ENCODE measurements at places on chromosomes 2 and 18.
A peak's percentile ranks its signal among the peaks of the same experiment; 100 is the strongest.

DNA sequence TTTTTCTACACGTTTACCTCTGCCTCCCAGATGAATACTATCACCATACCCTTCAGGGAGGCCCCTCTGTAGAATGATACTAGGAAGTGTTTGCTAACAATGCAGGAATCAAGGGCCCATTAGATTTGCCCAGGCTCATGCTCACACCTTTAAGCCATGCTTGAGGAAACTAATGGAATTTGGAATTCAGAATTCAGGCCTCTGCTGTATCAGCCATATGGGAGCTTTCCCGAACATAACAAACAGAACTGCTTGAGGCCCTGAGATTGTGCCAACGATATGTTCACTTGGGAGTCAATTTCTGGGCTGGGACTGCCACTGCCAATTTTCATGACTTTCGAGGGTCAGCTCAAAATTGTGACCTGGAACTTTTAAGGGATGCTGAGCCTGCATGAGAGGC is 282.5 kb downstream of the CLIP4 start:
- peak; percentile 51 for DNase-seq

DNA sequence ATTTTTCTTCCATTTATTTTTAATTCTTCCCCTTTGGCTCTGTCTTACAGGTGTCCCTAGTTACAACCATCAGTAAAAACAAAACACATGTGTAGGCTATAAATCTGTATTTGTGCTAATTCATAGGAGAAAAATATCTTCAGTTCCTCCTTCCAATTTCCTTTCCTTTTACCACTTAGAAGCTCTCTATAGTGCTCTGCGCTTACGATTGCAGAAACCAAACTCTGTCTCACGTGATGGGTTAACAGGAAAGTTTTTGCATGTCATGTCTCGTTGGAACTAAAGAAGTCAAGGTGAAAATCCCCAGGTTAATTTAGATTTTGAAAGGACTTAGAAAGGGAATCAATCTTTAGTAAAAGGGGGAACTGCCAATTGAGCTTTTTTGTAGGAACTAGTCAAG is 1390.5 kb upstream of the ZEB2 start:
- DNase-seq, result no peak

GRCh38 chr2:22998359-22998758 is 386.6 kb upstream of the KLHL29 start:
- no peak for DNase-seq

GRCh38 chr18:36808681-36809080 is 20.1 kb downstream of the TPGS2 start:
- no peak for DNase-seq

DNA sequence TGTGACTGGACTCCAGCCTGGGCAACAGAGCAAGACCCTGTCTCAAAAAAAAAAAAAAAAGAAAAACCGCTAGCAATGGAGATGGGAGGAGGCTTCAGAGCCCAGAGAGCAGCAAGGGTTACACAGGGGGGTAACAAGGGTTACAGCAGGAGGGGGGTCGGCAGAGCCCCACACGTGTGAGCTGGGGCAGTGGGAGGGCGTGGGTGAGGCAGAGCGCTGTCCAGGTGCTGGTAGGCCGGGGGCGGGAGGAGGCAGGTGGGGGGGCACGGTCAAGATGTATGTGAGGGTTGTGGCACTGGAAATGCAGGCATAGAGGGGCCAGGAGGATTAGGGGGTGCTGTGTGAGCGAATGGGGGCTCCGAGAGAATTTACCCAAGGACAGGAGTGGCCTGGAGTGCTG is 3.4 kb downstream of the MZT2B start:
- no peak for DNase-seq

DNA sequence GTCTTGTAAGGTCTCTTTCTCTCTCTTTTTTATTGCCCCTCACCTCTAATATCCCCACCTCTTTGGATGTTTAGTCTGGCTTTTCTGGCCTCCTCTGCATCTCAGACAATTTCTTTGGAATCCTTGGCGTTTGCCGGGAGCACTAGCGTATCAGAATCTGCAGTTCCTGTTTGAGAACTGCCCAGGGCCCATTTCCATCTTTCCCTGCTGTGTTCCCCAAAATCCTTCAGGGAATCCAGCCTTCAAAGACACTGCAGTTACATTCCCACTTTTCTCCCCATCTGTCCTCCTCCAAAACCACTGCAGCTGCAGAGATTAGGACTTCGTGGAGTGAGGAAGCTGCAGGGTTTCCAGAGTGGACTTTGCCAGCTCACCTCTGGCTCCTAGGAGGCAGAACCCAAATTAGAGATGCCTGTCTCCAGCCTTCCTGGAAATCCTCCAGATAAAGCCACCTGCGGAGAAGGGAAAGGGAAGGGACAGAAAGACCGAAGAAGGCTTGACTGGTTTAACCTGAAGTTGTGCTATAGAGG is 2.7 kb downstream of the VSNL1 start:
- no peak for DNase-seq

GRCh38 chr2:113791697-113792590 is 35.5 kb upstream of the SLC35F5 start:
- no peak for DNase-seq

- DNase-seq, result no peak
These were observed 77.6 kb upstream of the ID2 start for GRCh38 chr2:8604262-8604661.

GRCh38 chr18:2994603-2995432 is 18.1 kb downstream of the LPIN2 start:
- DNase-seq, result no peak

DNA sequence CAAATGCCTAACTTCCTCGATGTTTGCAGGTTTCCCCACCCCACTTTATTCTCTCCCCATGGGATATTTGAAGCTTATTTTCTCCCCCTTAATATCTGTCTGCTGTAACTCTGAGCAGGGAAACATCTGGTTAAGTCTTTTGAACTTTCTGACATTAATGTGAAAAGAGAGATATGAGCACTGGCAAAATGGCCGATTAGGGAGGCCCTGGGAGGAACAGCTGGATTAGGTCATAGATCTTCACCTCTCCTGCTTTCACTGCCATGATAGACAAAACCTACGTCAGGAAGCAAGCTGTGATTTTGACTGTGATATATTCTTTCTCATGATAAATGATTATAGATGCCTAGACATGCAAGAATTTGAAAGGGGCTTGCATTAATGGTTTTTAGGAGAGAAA is 43.6 kb downstream of the LYPD6B start:
- DNase-seq, result no peak

DNA sequence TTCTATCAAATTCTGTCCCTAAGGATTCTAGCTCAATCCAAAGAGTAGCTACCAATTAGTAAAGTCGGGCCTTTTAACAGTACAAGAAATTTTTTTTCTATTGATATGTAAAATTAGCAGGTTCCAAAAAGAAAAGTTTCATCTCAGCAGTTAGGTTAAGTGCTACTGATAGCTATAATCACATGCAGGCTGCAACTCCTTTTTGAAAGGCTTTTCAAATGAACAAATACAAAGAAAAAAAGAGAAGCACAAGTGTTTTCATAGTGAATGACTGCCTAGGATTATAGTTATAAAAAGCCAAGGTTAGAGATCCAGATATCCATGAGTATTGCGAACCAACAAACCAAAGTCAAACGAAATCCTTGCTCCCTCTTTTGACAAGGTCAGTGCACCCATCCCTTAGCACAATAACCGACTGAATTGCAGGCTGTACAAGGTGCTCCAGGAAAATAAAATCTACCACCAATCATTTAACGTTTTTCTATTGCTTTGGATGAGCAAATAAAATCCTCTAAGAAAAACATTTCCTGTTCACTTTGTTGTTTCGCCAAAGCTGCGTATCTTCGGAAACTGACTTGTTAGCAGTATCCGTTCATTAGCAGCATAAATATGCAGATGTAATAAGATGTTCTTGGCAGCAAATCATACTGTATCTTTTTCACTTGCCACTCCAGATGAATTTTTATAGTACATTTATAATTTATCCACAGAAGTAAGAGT is 100.2 kb downstream of the SRBD1 start:
- no peak for DNase-seq

- no peak for DNase-seq
These were observed 898.3 kb downstream of the CPS1 start for GRCh38 chr2:211454679-211455078.

- no peak for DNase-seq
These were observed 434.5 kb upstream of the GYPC start for GRCh38 chr2:126221506-126221905.

GRCh38 chr18:9435041-9435440 is 40.3 kb upstream of the RALBP1 start:
- no peak for DNase-seq

DNA sequence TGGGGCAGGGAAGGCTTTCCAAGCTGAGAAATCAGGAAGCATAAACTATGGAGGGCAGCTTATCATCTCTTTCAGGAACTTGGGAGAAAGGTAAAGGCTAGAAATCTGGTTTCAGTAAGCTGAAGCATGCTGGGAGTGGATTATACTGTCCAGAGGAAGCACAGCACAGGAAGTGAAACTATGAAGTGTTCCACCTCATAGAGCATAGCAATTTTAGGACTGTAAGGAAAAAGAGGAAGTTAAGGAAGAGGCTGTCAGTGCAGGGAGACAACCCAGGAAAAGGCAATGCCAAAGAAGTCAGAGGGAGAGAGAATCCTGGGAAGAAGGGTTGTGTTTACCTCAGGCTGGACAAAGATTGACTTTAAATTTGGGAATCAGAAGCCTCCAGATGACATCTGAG is 51.9 kb downstream of the EFEMP1 start:
- no peak for DNase-seq

DNA sequence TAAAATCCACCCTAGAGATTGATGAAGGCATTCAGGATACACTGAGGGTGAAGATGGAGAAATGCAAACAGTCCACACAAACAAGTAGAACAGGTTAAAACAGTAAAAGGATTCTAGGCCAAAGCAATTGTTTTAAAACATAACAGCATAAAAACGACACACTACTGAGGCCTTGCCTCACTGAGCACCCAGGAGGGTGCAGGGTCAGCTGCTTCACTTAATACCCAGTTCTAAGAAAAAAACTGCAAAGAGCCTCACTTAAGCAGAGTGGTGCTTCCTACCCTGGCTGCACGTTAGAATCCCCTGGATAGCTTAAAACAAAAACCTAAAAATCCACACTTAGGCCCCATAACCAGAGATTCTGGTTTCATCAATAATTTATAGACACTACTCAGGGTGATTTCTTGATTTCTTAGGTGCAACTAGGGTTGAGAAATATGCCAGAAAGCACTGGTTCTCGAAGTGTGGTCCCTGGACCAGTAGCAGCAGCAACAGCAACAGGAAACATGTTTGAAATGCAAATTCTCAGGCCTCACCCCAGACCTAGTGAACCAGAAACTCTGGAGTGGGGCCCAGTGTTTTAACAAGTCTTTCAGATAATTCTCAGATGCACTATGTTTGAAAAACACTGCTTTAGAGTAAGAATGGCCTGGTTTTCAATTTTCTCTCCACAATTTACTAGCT is 279.1 kb downstream of the ZEB2 start:
- DNase-seq, result no peak

DNA sequence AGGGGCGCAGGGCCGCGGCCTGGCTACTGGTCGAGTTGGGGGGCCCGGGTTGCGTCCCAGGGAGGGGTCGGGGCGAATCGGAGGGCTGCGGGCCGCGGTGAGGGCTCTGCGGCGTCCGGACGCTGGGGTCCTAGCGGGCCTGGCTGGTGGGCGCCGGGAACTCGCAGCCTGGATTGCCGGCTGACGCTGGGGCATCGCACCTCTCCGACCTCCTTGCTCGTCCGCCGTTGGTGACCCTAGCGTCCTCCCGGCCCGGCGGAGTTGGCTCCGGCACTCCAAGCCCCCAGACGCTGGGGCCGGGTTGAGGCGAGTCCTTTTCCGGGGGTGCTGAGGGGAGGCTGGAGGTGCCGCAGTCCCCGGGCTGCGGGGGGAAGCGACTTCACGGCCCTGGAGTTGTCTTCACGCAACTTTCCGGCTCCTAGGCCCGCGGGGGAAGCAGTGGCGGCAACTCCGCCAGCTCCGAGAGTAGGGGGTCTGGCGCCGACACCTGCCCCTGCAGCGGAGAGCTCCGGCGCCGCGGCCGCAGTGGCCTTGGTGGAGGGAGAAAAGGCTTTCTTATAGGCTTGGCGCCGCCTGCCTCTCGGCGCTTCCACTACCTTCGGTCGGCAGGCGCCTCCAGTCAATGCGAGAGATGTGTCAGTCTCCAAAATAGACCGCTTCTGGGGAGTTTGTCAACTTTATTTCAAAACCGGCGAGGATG is 70.3 kb downstream of the HAUS1 start:
- DNase-seq, result no peak

GRCh38 chr2:132676999-132677398 is 7.0 kb upstream of the LYPD1 start:
- peak; percentile 10 for DNase-seq

DNA sequence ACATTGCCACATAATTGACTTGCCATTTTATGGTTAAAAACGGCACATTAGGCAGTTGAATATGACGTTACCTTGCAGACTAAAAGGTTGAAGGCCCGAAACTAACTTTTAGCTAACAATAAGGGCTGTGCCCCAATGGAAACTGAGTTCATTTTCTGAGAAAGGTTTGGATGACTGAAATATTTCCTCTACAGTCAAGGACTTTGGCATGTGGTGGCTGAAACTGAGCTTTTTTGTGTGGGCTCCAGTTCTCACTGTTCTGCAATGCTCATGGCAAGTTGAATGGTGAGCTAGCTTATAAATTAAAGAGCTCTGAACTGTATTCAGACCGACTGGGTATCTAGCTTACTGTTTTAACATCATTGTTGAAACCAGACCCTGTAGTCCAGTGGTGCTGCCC is 23.8 kb upstream of the TXNDC2 start:
- DNase-seq, result no peak

DNA sequence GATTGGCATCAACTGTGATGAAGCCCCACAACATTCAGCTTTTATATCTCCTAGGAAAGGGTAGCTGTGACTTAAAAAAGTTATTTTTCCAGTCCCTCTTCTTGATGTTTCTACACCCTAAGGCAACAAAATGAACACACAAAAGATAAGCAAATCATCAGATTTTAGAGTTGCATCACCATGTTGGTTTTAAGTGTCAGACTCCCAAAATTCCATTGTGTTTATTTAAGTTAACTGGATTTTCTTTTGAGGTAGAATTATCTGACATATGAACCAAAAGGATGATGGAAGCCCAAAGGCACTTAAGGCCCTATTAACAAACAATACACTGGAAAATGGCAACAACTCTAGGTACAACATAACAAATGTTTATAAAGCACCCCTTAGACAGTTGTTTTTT is 261.7 kb upstream of the SLC39A10 start:
- no peak for DNase-seq

DNA sequence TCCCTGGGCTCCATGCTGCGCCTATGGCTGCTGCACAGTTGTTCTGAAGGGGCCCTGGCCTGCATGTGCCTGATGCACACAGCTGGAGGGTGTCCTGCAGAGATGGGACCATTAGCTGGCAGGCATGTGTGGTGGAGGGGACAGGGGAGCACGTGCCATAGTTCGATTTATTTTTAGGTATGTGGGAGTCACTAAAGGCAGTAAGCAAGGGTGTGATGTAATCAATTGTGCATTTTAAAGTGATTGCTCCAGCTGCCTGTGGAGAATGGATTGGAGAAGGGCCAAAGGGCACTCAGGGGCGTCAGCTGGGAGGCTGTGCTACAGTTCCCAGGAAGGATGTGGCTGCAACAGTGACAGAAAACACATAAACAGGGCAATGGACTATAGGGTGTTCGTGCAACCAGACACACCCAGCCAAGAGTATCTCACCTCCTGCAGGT is 205.1 kb downstream of the ARL4C start:
- no peak for DNase-seq
